ENCODE measurements at places on chromosomes 2 and 18. TPM values are rescaled to one million over a fixed set of nuclear protein-coding genes. Genes with fewer than 3 reads are reported as not detected.

DNA sequence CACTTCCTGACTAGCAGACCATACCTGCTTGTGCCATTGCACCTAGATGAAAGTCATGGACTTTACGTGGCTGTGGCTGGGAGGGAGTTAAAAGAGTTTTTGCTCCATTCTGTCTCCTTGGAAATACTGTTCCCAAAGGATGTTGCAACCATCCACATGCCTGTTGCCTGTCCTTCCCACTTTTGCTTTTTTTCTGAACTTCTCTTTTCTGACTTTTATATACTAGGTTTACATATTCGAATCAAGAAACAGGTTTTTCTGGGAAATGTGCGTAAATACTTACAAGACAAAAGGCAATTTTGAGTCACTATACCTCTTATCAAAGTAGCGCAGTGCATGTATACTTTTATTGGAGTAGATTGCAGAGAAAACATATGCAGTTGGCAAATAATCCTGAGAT, 244.8 kb downstream of the PRKCE start:
- DNase-seq: no peak

- no peak for DNase-seq
Measured at GRCh38 chr2:234366891-234367290, 130.0 kb downstream of the ARL4C start.

- peak; percentile 42 for DNase-seq
Measured at GRCh38 chr2:240556553-240557100, 1.2 kb downstream of the ANKMY1 start.

DNA sequence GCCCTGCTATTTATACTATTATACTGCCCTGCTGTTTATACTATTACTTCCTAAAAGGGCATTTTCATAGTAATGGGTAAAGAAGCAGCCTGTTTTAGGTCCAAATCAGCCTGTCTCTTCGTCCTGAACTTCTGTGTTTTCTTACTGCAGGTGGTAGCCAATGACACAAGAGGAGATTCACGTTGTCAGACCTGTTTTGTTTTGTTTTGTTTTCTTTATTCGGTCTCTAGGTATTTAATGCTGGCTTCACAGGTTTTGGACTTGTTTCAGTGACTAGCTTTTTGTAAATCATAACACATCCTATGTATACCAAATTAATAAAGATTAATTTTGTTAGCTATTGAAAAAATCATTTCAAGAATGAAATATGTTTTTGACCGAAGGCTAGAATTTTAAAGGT, 116.4 kb downstream of the MAP3K20 start:
- no peak for DNase-seq

- DNase-seq: no peak
Measured at GRCh38 chr2:203804764-203805485, 62.6 kb upstream of the CTLA4 start.

DNA sequence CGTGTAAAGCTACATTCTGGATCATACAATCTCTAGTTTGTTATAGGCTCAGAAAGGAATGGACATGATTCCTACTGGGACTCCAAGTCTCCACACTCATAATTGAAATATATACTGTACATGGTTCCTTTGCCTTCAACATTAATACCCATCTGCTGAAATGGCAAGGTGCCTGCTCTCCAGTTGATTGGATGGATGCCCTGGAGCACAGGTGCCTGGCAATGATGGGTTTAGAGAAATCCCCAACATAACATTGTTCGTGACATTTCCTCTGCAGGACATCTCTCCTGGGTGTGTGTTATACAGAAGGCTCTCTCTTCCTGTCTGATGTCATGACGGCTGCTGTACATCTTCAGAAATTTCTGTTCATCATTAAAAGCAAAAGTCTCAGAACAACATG, 449.7 kb upstream of the CWC22 start:
- no peak for DNase-seq

- DNase-seq: no peak
Measured at GRCh38 chr2:195468771-195469170, 188.3 kb upstream of the SLC39A10 start.

DNA sequence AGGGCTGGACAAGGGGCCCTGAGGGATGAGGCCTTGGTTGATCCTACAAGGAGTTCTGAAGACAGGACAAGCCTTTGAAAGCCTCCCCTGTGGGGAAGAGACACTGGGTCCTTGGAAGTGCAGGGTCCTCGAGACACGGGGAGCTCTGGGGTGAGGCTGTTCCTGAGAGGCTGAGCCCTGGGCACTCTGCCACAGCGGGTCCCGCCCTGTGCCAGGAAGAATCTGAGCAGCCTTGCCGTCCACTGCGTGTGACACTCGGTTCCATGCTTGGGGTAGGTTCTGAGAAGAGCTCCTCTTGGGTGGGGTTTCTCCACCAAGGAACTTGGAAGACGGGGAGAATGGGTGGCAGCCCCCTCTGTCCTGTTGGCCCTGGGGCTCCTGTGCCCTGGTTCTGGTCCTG, 13.9 kb downstream of the SNTG2 start:
- no peak for DNase-seq

DNA sequence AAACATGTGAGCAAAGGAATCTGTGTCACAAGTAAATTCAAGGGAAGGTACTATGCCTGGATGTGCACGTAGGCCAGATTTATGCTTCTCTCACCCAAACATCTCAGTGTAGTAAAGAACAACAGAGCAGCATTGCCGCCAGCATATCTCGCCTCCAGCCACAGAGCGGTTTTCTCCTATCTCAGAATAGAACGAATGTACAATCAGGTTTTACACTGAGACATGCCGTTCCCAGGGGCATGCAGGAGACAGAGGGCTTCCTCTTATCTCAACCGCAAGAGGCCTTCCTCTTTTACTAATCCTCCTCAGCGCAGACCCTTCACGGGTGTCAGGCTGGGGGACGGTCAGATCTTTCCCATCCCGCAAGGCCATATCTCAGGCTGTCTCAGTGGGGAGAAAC, 175.3 kb downstream of the RPIA start:
- no peak for DNase-seq

- DNase-seq: no peak
Measured at GRCh38 chr2:85388878-85389538, 21.2 kb downstream of the CAPG start.

- DNase-seq: no peak
Measured at GRCh38 chr2:58870704-58871103, 629.6 kb upstream of the FANCL start.

DNA sequence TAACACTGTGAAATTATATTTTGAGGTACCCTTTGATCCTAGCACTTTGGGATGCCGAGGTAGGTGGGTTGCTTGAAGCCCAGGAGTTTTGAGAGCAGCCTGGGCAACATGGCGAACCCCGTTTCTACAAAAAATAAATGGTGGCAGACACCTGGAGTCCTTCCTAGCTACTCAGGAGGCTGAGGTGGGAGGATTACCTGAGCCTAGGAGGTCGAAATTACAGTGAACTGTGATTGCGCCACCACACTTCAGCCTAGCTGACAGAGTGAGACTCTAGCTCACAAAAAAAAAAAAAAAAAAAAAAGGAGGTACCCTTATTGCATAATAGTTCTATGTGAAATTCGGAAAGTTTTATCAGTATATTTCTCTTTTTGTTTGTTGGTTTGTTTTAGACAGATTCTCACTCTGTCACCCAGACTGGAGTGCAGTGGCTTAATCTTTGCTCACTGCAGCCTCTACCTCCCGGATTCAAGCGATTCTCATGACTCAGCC, 59.2 kb upstream of the SCYGR2 start:
- DNase-seq: no peak

GRCh38 chr2:73700661-73701447, 36.3 kb downstream of the TPRKB start:
- no peak for DNase-seq

GRCh38 chr18:46899274-46899948, 17.9 kb downstream of the PIAS2 start:
- DNase-seq: no peak

DNA sequence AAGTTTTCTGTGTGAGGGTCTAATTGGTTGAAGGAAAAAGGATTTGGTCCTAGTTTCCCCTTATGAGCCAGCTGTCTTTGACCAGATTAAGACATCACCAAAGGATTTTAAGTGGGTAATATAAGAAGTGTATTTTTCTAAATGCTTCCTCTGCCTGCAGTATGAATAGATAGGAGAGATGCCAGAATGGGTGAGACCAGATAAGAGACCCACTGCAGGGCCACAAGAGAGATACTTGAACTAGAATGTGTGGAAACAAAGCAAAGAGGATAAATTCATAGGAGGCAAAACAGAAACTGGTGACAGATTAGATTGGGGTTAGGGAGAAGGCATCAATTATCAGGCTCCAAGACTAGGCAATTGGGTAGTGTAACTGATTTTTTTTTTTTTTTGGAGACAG, 1.1 kb upstream of the HDHD2 start:
- DNase-seq: no peak

DNA sequence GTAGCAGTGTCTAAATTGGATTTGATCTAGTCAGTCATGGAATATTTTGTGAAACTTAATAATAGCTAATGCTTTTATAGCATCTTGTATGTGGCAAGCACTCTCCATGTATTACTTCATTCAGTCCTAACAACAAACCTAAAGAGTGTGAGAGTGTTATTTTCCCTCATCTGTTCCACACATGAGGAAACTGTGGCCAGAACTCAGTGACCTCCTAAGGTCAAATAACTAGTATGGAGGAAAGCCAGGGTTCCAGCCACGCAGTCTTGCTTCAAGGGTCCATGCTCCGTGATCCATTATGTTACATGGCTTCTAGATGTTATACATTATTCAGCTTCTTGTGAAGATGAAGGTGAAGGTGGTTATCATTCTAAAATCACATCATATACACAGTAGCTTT, 45.5 kb downstream of the TWSG1 start:
- DNase-seq: no peak

GRCh38 chr2:205680067-205680466, 2.2 kb upstream of the NRP2 start:
- peak; percentile 39 for DNase-seq

- DNase-seq: no peak
Measured at GRCh38 chr2:36733215-36733614, 36.7 kb downstream of the VIT start.

DNA sequence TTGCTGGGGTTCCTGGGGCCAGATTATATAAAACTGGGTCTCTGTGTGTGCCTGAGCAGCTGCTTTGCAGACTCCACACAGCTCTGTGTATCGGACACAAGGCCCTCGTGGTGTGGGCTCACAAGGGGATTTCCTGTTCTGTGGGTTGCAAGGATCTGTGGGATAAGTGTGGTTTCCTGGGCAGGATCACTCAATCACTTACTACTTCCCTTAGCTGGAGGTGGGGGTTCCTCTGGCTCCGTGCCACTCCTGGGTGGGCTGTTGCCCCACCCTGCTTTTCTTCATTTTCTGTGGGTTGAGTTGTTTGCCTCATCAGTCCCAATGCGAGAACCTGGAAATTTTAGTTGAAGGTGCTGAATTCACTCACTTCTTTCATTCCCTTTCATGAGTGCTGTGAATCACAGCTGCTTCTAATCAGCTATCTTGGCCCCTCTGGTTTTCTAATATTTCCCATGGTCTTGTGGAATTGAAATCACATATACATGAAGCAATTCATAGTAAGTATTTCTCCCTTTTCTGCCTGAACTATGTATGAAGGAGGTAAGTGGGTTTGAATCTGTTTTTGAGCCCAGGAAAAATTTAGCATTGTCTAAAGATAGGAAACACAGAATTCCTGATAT, 196.3 kb downstream of the DCDC2C start:
- no peak for DNase-seq

- DNase-seq: no peak
Measured at GRCh38 chr2:182066400-182067087, 80.9 kb downstream of the PPP1R1C start.

- DNase-seq: no peak
Measured at GRCh38 chr2:68913359-68913758, 39.3 kb downstream of the GKN2 start.

- DNase-seq: no peak
Measured at GRCh38 chr2:200467806-200468681, 41.8 kb downstream of the KCTD18 start.

- no peak for DNase-seq
Measured at GRCh38 chr2:28343184-28343942, 49.3 kb upstream of the FOSL2 start.

- DNase-seq: no peak
Measured at GRCh38 chr2:62292190-62292589, 96.3 kb downstream of the B3GNT2 start.

DNA sequence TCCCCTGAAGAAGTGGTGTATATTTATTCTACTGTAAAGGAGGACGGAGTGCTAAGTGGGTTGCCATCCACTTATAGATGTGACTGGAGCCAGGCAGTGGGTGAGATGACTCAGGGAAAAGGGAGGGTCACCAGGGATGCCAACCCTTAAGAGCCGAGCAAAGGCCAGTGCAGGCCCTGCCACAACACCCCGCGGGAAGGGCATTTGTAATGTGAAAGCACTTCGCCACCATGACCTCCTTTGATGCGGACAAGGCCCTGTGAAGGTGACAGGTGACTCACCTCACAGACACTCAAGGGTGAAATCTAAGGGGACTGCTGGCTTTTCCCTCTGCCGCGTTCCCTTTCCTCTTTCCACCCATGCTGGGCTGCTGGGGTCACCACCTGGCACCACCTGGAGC, 50.2 kb upstream of the MRPL33 start:
- no peak for DNase-seq

DNA sequence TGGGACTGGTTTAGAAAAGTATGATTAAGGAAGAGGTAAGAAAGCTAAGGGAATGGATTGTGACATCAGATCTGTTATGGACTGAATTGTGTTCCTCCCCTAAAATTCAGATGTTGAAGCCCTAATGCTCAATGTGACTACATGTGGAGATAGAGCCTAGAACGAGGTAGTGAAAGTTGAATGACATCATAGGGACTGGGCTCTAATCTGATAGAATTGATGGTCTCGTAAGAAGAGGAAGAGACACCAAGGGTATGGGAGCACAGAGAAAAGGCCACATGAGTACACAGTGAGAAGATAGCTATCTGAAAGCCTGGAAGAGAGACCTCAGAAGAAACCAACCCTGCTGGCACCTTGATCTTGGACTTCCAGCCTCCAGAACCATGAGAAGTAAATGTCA, 178.3 kb downstream of the TRIB2 start:
- no peak for DNase-seq

GRCh38 chr2:201960305-201960704, 73.3 kb upstream of the FZD7 start:
- no peak for DNase-seq

- DNase-seq: no peak
Measured at GRCh38 chr18:70907673-70908072, 618.8 kb downstream of the SOCS6 start.

The ADD2 gene
- total RNA-seq: 2.8 TPM

The SLC19A3 gene
- 40.4 TPM for total RNA-seq

The SDC1 gene
- 0.50 TPM for total RNA-seq

The UGT1A8 gene
- not detected for total RNA-seq

The CCL20 gene
- total RNA-seq: not detected

The CRYBA2 gene
- total RNA-seq: not detected

All from left cardiac atrium (tissue), 4 donors.